NCI-H2171 (cell line): ENCODE measurements at places on chromosomes 7 and 10.

GRCh38 chr10:96683065-96683464, 37.2 kb downstream of the PIK3AP1 start:
- DNase-seq: no peak

- DNase-seq: no peak
These were observed 744 bp downstream of the FRAT2 start for GRCh38 chr10:97333601-97334369.

- DNase-seq: no peak
These were observed 133.0 kb upstream of the FAM20C start for GRCh38 chr7:59079-60016.

GRCh38 chr10:62583876-62584615, 209.9 kb downstream of the ZNF365 start:
- no peak for DNase-seq

DNA sequence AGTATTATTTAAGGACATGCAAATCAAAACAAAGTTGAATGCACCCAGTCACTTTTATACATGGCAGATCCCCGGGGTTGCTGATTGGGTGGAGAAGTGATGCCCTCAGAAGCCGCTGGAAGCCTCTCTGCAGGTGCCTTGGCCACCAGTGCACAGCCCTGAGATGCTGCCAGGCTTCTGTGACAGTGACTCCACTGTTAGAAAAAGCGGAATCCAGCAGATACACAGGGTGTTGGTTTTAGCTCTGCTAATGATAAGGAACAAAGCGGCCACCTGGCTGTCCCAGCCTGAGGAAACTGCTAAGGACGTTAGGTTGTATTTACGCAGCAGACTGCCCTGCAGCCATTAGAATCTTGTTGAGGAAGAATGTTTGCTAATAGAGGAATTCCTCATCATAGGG, 47.5 kb downstream of the JAKMIP3 start:
- no peak for DNase-seq

- DNase-seq: no peak
These were observed 340.1 kb upstream of the CHRM2 start for GRCh38 chr7:136528329-136528728.

- DNase-seq: no peak
These were observed 40.8 kb downstream of the CYP2C19 start for GRCh38 chr10:94803307-94803706.

DNA sequence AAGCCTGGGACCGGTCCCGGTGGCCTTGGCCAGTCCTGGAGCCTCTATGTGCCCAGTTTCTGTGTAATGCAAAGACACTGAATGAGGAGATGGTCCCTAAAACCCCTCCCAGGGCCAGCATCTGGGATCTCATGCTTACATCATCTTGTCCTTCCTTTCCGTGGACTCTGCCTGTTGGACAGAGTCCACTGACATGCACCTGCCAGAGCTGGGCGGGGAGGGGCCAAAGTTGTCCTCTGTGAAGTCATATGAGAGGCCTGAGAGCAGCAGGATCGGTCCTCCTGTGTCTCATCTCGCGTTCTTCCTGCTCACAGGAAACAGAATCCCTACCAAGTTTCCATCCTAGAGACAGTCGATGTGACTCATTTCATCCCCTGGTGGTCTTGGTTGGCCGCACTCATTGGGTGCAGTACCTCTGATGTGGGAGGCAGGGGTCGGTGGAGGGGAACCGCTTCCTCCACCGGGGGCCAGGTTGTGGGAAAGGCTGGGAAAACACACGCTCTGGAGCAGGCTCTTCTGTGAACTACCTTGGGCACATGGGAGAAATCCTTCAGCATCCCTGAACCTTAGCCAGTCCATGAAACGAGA, 389.6 kb upstream of the PODXL start:
- DNase-seq: no peak

GRCh38 chr10:129881641-129882040, 82.4 kb downstream of the EBF3 start:
- DNase-seq: no peak

DNA sequence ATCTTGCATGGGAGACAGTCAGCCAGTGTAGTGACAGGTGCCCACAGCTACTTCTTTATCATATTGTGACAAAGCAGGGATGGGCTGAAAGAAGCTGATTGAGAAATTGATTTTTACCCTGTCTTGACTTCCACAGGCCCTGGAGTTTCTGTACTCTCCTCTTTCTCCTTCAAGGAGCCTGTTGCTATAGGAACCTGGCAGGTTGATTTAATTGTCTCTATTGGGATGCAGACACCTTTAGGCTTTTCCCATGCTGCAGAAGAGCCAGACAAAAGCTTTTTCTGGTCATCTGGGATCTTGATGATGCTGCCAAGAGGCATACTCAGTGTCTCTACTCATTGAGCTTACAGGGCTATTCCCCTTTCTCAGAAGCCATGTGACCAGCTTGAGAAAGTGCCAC, 754.8 kb downstream of the KCNMA1 start:
- no peak for DNase-seq

- no peak for DNase-seq
These were observed 379.1 kb downstream of the DNAJB6 start for GRCh38 chr7:157715938-157716280.

- DNase-seq: no peak
These were observed 137.4 kb upstream of the RNF32 start for GRCh38 chr7:156503196-156503595.

DNA sequence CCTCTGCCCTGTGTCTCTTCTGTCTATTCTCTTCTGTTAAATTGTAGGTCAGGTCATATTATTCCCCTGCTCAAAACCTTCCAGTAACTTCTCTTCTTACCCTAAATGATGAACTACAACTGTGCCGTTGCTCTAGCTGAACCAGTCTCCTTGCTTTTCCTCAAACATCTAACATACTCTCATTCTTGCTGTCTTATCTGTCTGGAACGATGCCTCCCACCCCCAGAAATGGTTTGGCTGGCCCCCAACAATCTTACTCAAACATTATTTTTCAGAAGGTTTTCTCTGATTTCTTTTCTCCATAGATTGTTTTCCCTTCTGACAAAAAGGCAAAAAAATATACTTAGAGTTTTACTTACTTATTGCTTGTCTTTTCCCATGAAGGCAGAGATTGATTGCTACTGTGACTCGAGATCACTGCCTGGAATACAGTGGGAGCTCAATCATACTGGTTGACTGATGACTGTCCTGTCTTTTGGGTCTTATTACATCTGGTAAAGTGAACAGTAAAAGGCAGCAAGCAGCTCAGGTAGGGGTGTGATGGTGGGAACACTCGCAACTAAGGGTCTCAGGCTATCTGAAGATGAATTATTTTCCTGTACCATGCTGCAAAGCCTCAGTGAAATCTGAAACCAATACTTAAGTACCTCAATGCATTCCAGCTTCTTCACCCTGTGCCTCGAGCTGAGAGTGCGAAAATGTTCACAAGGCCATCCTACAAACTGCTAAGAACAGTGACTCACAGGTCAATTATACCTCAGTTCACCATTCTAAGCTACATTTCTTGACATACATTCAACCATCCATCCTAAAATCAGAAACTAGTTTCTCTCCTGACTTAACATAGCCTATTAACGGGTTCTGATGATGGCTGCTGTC, 67.6 kb downstream of the DNMBP start:
- DNase-seq: no peak

DNA sequence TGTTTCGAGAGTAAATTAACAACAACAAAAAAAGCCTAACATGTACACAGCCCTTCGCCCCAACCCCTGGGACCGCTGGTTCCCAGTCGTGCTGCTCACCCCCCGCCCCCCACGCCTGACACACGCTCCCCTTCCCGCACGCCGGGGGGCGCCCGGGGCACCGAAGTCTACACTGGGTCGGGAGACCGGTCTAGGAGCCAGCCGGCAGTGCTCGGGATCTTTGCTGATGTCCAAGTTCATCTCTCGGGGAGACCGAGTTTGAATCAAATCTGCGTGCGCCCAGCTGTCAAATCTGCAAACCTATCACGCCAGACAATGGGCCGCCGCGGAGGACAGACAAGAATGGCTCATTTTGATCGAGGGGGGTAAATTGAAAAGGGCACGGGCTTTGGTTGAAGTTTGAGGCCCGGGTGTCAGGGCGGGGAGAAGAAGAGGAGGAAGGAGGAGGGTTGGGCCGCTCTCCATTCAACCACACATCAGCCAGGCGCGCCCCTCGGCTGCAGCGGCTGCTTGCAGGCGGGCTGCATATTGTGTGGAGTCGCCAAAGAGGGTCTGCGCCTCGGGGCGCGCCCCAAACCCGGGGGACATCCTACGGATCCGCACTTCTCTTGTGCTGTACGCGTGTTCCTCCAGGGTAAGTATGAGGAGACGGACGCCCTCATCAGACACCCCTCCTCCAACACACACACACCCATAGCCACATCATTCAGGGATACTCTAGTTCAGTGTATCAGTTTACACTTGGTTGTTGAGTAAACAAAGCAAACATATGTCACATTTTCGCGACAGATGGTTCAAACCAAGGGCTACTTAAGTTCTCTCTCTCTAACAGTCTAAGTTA, 1.3 kb upstream of the GFRA1 start:
- DNase-seq: peak; percentile 80

GRCh38 chr7:151079199-151079910, 1.3 kb downstream of the FASTK start:
- DNase-seq: no peak

- DNase-seq: no peak
These were observed 31.2 kb downstream of the IL2RA start for GRCh38 chr10:6030940-6031339.

GRCh38 chr10:92574548-92575261, 812 bp upstream of the IDE start:
- DNase-seq: no peak

GRCh38 chr7:3426064-3426463, 125.0 kb downstream of the SDK1 start:
- DNase-seq: no peak

DNA sequence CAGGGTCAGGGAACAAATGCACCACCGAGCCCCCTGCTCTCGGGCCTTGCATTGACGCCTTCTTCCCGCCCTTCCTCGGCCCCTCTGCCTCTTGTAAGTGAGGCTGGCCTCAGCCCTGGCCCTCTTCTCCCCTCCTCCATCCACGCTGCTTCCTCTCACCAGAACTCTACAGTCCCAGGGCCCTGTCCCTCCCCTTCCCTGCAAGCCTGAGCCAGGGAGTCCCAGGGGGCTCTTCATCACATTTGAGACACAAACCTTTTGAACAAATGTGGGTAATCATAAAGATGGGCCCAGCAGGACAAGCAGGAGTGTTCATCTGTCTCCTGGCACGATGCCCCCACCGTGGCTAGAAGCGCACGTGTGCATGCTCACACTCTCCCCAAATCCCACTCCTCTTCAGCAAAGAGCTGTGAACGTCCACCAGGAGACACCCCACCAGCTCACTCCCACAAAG, 57.7 kb downstream of the SLIT1 start:
- DNase-seq: peak; percentile 57

- no peak for DNase-seq
These were observed at the start of gene LRRD1 for GRCh38 chr7:92178928-92179924. Gene LRRD1 (minus strand): TSS chr7:92179142. CDS start chr7:92165202, 13,940 bp downstream.

DNA sequence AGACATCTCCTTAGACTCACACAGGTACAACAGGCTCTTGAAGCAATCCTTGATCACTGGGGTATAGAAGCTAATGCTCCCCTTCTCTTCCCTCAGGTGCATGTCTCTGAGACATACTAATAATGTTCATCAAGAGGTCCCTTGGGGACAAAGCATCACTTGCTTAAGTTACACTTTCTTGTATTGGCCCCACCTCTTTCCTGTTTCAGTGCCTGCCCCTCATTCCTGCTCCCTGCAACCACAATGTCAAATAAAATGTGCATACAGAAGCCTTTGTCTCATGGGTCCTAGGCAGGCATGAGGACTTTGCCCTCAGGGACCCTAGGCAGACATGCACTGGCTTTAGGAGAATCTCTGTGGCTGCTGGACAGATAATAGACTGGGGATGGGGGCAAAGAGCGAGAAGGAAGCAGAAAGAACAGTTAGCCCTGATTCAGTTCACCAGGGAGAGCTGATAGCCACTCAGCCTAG, 175.0 kb upstream of the NPY start:
- no peak for DNase-seq

- peak; percentile 18 for DNase-seq
These were observed 354.6 kb downstream of the PHF14 start for GRCh38 chr7:11328309-11328708.

DNA sequence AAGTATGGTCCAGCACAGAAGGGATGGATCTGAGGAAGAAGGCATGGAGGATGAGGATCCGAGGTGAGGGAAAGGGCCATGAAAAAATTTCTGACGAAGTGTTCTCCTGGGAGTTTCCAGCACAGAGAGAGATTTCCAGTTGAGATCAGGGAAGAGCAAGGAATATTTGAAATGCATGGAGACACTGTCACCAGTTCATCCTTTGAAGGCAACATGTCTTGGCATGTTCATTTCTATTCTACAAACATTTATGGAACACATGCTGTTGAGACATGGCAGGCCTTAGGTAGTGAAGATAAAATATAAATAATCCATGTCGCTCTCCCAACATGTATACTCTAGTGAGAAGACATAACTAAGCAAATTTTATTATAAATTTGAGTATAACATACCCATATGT, 234.0 kb upstream of the TCF7L2 start:
- no peak for DNase-seq

GRCh38 chr7:139762886-139763285, 14.9 kb downstream of the HIPK2 start:
- DNase-seq: no peak

GRCh38 chr7:33743594-33743993, 161.7 kb upstream of the BMPER start:
- no peak for DNase-seq

GRCh38 chr10:107067843-107068242, 96.7 kb downstream of the SORCS1 start:
- no peak for DNase-seq

DNA sequence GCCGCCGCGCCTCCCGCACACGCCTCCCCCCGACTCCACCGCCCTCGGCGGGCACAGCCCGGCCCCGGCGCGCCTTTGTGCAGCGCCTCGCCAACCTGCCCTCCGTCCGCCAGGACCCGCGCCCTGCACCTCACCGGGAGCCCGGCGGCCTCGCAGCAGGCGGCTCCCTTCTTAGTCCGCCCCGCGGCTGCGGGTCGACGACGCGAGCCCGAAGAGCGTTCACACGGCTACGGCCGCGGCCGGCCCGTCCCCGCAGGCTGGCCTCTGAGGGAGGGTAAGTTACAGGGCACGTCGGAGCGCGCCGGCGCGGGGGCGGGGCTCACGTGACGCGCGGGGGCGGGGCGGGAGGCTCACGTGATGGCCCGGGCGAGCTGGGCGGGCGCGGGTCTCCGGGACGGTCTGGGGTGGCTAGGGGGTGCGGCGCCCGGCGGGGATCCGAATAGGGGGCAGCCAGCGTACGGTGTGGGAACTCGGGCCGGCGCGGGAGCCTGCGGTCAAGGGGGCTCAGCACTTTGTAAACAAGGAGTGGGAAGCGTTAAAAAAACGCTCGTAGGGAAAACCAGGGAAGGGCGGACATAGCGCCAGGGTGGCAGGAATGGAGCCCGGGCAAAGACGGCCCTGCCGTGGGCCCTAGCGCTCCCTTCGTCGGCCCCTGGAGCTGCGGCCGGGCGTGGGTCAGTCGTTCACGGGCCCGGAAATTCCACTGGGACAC, at the start of gene ARHGAP12:
Gene ARHGAP12, minus strand, starts transcription at position 283 of the 712 bp plus-strand sequence. CDS start 19,976 bp downstream, outside the sequence.
- DNase-seq: peak; percentile 46

DNA sequence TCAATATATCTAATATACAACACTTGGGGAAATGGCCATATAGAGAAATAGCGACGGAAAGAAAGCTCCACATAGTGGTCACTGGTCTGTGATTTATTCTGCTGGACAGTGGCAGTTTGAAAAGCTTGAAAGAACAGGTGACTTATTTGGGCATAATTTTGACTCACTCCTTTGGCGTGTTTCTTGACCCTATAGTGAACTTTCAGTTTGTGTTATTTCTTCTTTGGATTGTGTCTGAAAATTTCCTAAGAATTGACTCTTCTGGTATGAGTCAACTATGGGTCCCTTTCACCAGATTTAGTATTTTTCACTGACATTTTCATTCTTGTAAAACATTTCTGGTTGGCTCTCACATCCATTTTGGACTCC, 25.8 kb upstream of the IMMP2L start:
- no peak for DNase-seq
